Stimulated activated CD4-positive, alpha-beta T cell treated with anti-CD3 and anti-CD28 coated beads, Interleukin-4, amount 100 ng/mL, for 4 hours (primary cell): ENCODE measurements at places on chromosomes 6 and 20.

DNA sequence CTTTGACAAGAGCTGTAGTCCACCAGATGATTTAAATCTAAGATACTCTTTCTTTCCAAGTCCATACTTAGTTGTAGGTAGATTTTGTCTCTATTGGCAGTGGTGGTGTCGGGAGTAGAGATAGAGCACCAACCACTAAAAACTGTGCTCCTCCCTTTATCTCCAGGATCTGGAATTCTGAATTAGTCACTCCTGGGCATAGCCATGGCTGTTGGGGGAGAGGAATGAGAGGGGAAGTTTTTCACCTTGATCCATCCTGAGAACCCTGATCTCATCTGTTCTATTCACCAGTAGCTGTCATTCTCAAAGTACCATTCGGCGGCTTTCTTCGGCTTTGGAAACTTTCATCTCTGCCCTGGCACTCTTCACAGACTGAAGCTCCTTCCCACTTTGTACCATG lies 35.6 kb upstream of the NKX2-4 start:
- DNase-seq: no peak

DNA sequence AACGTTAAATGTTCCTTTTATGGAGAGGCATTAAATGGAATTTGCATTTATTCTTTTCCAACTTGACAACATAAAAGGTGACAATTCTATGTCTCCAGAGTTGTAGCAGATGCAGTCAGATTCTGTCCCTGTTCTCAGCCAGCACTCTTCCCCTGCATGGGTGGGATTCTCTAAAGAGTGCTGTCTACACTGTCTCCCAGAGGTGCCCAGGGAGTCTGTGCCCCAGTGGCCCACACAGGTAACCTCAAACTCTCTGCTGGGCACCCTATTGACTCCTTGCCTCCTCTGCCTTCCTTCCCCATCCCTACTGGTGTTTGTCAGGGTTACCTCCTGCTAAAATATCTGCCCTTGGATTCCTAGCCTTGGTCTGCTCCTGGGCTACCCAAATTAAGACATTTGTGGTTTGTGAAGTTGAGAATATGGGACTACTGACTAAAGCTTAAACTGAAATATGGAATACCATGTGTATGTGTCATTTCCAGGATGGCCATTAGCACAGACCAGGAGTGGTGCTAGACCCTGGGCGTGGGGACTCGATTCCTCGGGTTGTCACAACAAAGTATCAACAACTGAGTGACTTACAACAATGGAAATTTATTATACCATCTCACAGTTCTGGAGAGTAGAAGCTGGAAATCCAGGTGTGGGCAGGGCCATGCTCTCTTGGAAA lies 284.7 kb downstream of the CDH26 start:
- DNase-seq: no peak

GRCh38 chr20:7585126-7585679 lies 355.1 kb downstream of the HAO1 start:
- DNase-seq: no peak

DNA sequence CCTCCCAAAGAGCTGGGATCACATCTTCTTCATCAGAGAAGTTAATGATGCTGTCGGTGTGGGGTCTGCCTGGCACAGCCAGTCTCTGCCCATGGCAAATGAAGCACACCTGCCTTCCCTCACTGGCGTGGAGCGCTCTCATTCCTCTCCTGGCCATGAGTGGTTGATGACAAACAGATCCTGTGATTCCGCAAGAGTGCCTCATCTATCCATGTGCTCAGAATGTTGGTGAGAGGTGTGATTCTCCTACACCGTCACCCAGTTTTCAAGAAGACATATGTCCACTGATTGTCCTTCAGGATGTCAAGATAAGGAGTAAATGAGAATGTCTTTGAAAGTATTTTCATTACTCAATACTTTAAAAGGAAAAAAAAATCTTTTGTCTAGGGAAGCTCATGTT lies 97.5 kb upstream of the GGTLC1 start:
- no peak for DNase-seq

- DNase-seq: no peak
Measured at GRCh38 chr6:56490993-56491392, 151.7 kb downstream of the DST start.

DNA sequence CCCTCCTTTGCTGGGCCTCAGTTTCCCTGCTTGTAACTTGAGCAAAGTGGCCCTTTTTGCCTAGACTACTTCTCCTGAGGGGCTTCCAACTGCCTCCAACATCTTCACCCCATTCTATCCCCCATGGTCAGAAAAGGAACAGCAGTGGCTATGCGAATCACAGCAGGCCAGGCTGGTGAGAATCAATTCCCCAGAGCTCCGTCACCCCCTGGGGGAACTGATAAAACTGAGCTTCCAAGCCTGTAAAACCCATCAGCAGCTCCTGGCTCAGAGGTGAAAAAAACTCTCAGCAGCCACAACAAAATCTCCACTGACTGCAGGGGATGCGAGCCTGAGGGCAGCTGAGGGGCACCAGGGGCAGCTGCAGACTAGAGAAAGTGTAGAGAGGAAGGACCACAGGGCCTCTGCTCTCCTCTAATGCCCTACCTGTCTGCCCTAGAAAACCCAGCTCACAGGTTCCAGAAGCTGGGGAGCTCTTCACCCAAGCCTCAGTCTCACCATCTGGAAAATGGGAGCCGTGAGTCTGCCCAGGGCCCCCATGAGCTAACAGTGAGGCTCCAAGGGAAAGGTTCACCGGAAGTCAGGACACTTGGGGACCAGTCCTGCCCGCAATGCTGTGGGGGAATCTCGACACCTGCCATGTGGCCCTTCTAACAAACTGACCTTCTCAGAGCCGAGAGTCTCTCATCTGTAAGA lies 120.6 kb downstream of the GRM4 start:
- no peak for DNase-seq

DNA sequence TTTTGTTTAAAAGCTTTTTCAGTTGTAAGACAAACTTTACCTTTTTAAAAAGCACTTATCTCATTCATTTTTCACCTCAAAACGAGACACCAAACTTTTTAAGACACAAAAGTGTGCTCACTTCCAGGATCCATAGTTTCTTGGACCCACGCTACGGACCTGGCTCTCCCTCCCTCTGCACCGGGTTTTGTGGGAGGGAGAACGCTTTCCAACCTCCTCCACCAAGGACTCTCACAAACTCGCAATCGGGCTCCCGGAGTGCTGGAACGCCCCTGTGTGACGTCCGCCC lies 436 bp downstream of the CAGE1 start:
- no peak for DNase-seq

DNA sequence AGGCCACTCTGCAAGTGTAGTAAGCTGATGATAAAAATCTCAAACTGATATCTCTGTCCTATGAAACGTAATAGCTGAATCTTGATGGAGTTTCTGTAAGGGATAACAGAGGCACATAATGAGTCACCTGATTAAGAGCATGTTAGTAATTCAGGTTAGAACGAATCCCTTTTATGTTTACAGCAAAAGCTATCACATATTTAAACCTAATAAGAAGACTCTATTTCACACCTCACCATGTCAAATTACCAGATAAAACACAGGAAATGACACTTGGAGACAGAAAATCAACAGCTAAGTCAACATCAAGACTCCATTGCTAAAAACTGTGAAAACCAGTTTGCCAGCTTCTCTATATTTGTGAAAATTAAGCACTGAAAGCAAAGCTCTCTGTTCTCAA lies 11.8 kb downstream of the CST7 start:
- DNase-seq: no peak

GRCh38 chr20:5780846-5781217 lies 30.6 kb downstream of the SHLD1 start:
- DNase-seq: no peak

DNA sequence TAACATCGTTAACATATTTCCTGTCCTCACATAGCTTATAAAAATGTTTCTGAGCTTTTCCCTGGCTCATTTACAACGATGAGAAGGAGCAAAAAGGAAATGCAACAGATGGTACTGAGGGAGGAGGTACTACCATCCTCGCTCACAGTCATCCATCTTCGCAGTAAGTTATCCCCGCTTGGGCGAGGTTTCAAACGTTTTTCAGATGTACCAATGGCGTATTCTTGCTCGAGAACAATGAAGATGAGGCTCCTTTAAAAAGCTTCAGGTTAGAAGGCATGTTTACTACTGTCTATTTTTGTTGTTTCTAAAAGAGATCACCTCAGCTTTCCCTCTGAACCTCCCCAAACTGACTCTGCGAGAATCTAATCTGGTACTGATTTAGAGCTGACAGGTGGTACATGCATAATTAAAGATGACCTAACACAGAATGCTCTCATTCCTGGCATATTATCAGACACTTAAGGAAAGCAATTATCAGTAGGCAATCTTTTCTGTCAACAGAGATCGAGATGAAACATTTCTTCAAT lies 178.7 kb downstream of the GJA10 start:
- no peak for DNase-seq

- no peak for DNase-seq
Measured at GRCh38 chr6:156844089-156844488, 66.9 kb downstream of the ARID1B start.

DNA sequence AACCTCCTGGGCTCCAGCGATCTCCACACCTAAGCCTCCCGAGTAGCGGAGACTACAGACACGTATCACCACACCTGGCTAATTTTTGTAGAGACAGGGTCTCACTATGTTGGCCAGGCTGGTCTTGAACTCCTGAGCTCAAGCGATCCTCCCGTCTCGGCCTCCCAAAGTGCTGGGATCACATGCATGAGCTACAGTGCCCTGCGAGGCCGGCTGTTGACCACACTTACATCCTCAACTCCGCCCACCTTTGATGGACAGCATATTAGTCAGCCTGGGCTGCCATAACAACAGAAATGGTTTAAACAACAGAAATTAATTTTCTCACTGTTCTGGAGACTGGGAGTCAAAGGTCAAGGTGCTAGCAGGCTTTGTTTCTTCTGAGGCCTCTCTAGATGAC lies 107.7 kb downstream of the JPH2 start:
- no peak for DNase-seq

DNA sequence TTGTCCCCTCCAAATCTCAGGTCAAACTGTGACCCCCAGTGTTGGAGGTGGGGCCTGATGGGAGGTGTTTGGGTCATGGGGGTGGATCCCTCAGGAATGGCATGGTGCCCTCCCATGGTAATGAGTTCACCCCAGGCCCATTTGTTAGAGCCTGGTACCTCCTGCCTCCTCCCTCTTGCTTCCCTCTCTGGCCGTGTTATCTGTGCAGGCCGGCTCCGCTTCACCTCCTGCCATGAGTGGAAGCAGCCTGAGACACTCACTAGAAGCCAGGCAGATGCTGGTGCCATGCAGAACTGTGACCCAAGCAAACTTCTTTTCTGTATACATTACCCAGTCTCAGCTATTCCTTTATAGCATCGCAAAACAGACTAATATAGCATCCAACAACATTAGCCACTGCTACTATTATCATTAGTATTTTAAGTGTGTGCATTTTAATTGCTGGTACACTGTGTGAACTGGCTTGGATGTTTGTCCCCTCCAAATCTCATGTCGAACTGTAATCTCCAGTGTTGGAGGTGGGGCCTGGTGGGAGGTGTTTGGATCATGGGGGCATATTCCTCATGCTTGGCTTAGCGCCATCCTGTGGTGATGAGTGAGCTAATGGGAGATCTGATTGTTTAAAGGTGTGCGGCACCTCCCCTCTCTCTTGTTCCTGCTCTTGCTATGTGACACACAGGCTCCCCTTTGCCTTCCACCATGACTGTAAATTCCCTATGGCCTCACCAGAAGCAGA lies 12.2 kb upstream of the OSER1 start:
- DNase-seq: no peak

DNA sequence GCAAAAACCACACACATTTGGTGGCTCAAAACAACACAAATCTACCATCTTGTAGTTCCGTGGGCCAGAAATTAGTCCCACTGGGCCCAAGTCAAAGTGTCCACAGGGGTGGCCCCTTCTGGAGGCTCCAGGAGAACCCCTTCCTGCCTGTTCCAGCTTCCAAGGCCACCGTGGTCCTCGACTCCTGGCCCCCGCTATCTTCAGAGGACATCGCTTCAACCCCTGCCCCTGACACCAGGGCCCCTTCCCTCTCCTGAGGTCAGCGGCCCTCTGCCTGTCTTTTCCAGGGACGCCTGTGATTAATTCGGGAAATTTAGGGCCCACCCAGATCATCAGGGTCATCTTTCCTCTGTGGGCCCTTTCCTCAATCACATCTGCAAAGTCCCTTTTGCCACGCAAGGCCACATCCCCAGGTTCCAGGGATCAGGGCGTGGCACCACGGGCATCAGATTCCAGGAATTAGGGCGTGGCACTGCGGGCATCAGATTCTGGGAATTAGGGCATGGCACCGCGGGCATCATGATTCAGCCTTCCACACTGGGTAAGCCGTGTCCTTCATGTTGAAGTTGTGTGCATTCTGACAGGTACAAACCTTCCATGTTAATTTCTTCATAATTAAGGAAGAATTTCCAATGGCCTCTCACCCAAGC lies 59.9 kb upstream of the SMOC2 start:
- DNase-seq: no peak

- peak; percentile 8 for DNase-seq
Measured at GRCh38 chr20:10671221-10671918, 2.4 kb downstream of the JAG1 start.

DNA sequence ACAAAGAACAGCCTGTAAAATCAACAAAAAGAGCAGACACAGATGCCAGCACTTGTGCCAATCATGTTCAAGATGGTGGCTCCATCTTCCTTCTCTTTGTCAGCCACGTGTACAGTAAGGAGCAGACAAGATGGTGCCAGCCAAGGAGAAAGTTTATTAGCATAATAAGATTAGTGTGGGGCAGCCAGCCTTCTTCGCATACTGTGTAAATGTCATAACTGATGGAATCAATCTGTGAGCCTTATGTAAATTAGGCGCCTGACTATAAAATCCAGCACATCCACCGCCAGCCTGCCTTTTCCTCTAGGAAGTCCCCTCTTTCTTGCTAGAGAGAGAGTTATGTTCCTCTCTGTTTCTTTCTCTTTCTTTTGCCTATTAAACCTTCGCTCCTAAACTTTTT lies 99.7 kb upstream of the RALGAPA2 start:
- DNase-seq: no peak

GRCh38 chr20:40160097-40160550 lies 528.9 kb downstream of the MAFB start:
- no peak for DNase-seq

DNA sequence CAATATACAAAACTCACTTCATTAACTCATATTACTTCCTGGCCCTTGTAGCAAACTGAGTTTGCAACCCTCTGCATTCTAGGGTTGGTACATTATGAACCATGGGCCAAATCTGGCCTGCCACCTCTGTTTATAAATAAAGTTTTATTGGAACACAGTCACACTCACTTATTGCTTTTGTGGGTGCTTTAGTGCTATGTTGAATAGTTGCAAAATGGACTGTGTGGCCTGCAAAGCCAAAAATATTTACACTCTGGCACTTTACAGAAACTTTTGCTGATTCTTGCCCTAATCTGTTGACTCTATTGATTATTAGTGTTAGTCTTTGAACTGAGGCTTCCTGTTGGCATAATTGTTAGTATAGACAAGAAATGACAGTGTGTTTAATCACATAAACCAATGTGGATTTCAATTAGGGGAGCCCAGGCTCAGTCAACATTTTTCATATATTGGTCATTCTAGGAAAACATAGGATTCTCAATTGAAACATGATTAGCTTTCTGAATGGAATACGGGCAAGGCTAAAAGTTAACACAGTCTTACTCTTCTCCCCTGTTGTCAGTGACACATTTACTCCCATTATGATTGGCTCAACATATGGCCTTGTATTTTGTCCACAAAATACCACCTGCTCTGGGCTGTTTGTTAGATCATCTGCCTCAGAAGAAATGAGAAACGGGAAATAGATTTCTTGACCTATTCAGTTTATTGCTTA lies 241.9 kb upstream of the ZFP64 start:
- DNase-seq: no peak
